ENCODE measurements at places on chromosomes 4 and X. TPM values are rescaled to one million over a fixed set of nuclear protein-coding genes. Genes with fewer than 3 reads are reported as not detected.

DNA sequence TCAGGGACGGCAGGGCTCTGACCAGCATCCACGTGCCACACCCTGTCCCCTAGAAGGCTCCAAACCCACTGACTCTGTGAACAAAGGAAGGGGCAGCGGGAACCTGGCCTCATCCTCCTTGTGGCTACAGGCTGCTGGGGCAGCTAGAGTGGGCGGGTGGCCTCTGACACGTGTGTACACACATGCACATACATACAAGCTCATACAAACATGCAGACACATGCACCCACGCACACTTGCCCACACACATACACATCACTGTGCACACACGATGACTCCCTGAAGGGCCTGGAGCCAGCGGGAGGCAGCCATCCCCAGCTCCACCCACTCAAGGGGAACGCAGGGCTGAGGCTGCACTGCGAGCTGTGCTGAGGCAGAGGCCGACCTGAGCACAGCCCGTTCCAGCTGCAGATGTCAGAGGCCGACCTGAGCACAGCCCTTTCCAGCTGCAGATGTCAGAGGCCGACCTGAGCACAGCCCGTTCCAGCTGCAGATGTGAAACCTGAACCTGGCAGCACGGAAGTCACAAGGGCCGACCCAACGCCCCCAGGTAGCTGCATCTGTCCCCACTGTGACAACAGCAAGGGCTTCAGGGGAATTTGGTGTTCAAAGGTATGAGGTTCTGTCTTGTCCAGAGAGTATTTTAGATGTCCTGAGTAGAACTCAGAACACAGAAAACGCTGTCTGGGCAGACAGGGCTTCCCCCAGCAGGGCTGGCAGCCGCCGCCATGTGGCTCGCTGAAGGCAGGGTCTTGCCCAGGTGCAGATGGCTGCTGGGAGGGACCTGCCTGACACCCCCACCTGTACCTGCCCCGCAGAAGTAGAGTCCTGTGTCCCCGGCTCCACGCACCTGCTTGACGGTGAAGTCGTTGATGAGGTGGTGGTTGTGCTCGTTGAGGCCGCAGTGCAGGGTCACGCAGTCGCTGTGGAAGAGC lies 33.5 kb downstream of the CTBP1 start:
- no peak for DNase-seq

TMPRSS11F gene
- polyA plus RNA-seq: 0.05 TPM

NMU gene
- polyA plus RNA-seq: 5.6 TPM

GRCh38 chrX:71541210-71542022 lies 8.5 kb downstream of the OGT start:
- DNase-seq: peak; percentile 29

- DNase-seq: peak; percentile 83
These were observed 42.4 kb downstream of the NAT8L start for GRCh38 chr4:2101346-2102044.

DNA sequence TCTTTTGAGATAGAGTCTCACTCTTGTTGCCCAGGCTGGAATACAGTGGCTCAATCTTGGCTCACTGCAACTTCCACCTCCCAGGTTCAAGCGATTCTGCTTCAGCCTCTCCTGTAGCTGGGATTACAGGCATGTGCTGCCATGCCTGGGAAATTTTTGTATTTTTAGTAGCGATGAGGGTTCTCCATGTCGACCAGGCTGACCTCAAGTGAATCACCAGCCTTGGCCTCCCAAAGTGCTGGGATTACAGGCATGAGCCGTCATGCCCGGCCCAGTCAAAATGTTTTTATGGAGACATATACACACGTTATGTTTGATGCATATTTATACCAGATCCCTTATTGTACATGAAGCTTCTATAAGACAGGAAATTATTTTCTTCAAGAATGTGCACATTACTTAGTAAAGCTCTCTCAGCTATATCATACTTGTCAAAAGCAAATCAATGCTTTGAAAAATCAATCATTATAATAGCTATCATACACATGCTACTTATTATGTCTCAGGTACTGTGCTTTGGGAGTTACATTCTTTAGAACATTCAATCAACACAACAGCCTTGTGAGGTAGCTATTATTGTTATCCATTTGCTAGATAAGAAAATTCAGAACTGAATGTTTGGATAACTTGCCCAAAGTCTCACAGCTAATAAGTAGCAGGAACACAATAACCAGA lies 269.2 kb downstream of the FSTL5 start:
- DNase-seq: peak; percentile 66

DNA sequence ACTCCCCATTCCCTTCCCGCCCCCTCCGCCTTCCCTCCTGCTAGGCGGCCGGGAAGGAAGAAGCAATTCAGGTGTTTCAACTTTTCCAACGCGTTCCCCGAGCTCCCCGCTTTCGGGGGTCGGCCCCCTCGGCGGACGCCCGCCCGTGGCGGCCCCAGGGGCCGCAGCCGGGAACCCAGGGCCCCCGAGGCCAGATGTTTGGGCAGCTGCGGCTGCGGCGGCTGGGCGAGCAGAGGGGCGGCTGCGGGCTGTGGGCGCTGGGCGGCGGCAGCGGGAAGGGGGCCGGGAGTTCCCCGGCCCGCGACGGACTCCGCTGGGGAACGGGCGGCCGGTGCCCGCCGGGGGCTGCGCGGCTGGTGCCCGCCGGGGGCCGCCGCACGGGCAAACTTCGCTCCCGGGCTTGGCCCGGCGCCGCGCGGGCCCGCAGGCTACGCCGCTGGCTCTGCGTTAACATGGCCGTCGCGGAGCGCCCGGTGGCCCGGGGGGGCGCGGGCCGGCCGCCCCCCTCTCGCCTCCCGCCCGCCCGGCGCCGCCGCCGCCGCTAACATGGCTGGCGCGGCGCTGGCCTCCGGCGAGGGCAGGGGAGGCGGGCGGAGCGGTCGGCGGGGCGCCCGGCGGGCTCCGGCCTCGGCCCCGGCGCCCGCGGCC lies 510 bp downstream of the HMGB3 start:
- no peak for DNase-seq

DNA sequence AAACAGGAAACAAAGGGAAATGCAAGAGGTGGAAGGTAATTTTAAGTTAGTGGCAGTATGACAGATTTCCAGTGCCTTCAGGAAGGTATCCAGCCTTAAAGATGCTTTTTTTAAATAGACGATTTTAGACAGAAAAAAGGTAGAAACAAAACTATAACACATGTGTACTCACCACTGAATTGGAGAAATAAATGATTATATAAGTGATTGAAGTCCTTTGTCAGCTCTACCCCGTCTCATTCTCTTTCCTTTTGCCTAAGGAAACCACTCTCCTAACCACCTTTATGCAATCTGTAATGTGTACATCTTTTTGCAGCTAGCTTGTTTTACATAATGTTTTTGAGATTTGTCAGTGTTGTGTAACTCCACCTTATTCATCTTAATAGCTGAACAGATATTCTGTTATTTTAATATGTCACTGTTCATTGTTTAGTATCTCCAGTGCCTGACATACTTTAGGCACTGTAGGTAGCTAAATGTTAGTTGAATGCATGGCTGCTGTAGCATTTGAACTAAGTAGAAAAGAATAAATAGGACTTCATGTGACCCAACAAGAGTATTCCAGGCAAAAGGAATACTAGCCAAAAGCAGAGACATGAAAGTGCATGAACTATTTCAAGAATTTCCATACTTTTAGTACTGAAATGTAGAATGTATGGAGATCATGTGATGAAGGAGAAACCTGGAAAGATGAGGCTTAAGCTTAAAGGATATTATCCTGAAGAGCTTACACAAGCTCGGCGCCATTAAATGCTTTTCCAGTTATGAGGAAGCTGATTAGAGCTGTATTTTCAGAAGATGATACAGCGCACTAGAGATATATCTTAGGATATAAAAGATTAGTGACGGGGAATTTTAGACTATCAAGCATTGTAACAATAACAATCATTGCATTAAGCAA lies 865 bp downstream of the FAM200B start:
- peak; percentile 28 for DNase-seq

DNA sequence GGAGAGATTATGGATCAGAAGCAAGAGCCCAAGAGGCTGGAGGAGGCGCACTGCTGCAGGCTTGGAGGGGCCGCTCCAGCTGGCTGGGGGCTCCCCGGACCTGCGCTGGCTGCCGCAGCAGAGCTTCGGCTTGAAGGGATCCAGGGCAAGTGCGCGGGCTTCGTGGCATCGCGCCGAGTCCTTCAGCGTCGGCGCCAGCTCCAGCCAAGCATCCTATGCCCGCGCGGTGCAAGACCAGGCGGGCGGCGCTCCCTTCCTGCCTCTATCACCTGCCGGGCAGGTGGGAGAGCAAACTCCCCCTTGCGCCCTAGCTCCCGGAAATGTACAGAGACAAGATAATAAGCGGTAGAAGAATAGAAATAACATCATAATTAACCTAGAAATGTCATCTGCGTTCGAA lies 10.5 kb upstream of the UCP1 start:
- no peak for DNase-seq

- peak; percentile 43 for DNase-seq
These were observed 36.0 kb downstream of the ARHGAP6 start for GRCh38 chrX:11629593-11630211.
